ENCODE measurements at places on chromosomes 4 and X.

DNA sequence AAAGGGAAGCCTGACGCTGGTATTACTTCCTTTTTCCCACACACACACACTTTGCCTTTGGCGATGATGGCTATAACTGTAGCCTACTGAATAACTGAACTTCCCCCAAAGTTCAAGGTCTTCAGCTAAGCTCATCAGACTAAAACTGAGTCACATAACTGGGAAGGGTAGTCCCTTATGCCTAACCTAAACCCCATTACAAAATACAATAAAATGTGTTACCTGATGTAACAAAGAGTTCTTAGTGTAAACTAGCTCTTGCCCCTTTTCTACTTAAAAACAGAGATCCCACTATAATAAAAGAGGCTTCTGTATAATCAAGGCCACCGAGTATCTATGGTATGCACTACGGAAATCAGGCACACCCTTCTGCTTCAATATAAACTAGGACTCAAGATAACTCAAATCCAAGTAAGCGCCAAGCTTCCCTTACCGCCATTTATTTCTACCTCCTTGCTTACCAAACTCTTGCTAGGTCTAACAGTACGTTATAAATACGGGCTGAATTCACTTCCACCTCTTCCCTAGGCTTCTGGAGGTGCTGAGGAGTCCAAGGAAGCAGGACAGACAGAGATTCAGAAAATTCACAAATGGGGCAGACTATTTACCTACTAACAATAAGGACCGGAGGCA, 2.4 kb downstream of the OTUD4 start:
- peak; percentile 22 for DNase-seq

- no peak for DNase-seq
Observed at GRCh38 chr4:150769845-150770244, 187.9 kb downstream of the MAB21L2 start.

DNA sequence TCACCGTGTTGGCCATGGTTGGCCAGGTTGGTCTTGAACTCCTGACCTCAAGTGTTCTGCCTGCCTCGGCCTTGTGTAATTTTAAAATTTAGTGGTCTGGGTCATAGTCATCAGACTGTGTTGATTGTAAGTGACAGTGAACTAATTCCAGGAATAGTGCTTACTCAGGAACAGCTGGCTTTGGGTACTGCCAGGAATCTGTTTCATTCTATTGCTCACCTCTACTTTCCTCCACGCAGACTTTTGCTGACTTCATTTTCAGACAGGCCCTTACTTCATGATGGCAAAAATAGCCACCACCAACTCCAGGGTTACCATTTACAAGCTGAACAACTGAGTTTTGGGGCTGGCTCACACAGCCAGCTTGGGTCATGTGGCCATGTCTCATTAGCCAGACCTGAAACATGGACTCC, 54.6 kb downstream of the FNIP2 start:
- DNase-seq: no peak

GRCh38 chr4:165394275-165394674, 15.5 kb downstream of the CPE start:
- DNase-seq: no peak

DNA sequence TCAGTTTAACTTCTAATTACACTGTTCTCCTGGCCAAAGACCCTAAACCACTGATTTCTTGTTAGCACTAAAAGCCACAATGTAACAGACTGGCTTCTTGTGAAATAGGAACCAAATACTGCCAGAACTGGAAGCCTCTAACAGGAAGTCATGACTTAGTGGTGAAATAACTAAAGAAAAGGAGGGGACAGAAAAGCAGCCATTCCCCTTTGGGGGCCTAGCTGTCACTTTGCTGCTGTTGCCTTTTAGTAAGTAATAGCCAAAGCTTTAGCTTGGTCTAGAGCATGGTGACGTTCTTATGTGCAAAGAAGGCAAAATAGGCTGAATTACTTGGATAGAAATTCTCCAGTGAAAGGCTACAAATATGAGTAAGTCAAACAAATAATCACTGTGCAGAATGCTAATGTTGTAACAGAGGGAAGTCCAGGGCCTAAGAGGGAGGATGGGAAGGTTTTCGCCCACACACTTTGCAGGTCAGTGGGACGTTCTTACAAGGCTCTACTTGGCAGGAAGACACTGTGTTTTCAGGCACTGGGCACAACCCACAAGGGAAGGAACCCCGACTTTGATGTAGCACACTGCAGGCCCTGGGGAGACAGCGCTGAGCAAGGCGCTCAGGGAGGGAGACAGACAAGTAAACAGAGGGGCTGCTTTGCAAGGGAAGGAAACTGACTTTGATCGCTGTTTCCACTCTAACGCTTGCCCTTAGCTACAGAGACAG, 16.7 kb downstream of the GAB3 start:
- no peak for DNase-seq

DNA sequence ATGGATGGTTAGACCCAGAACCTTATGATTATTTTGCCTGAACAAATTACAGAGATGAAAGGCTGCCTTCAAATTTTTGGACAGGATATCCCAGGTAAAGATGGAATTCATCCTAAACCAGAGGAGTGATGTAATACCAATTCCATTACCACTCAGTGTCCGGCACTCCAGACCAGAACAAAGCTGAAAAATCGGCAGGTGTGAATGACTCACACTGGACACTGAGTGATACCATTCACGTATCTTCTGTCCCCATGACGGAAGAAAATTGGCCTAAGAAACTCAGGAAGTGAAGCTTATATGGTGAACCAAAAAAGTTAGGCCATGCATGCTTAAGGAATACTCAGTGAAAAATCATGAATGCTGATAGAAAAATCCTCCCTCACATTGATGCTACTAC, 34.5 kb downstream of the PALLD start:
- DNase-seq: no peak

DNA sequence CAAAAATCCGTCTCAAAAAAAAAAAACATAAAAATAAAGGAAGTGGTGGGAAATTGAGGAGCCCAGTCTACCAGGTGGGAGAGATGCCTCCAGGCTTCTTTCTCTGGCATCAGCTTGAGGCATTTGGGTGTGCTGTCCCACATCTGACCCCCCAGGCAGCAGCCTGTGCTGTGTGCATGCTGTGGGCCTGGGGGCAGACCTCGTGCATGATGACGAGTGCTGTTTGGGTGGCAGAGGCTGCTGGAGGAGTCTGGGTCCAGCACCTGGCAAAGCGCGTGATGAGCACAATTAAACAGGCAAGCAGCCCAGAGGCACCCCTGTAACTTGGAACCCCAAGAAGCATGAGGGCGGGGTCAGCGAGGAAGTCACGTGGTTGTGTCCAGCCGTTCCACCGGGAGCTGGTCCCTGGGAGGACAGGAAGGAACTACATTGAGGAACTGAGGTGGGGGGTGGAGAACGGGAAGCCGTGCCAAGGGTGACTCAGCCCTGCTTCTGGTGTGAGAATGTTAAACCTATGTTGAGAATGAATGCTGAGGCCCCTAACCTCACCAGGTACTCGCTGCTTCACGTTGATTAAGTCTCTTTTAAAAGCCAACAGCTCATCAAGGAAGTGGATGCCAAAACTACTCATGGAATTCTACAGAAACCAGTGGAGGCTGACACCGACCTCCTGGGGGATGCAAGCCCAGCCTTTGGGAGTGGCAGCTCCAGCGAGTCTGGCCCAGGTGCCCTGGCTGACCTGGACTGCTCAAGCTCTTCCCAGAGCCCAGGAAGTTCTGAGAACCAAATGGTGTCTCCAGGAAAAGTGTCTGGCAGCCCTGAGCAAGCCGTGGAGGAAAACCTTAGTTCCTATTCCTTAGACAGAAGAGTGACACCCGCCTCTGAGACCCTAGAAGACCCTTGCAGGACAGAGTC, 6.1 kb downstream of the TACC3 start:
- DNase-seq: no peak

Measured in NCI-H526 (cell line).